ENCODE measurements at places on chromosomes 1 and 21.
A peak's percentile ranks its signal among the peaks of the same experiment; 100 is the strongest.

DNA sequence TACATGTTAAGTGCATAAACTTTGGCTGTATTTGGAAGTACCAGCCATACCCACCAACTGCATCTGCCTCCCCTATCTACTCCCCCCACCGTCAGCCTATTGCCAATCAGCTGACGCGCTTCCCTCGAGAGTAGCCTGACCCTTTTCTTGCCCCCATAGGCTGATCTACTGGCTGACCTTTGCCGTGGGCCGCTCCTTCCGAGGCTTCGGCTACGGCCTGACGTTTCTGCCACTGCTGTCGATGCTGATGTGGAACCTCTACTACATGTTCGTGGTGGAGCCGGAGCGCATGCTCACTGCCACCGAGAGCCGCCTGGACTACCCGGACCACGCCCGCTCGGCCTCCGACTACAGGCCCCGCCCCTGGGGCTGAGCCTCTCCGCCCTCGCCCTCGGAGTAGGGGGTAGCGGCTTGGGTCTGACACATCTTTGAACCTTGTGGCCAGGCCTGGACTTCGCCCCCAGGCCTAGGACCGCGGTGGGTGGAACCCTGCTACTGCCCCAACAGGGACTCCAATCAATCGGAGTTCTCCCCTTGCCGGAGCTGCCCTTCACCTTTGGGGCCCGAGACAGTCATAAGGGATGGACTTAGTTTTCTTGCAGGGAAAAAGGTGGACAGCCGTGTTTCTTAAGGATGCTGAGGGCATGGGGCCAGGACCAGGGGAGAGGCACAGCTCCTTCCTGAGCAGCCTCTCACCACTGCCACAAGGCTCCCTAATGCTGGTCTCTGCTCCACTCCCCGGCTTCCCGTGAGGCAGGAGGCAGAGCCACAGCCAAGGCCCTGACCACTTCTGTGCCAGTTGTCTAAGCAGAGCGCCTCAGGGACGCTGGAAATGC lies 4.0 kb downstream of the GLMP start:
- DNase-seq = peak; percentile 77

DNA sequence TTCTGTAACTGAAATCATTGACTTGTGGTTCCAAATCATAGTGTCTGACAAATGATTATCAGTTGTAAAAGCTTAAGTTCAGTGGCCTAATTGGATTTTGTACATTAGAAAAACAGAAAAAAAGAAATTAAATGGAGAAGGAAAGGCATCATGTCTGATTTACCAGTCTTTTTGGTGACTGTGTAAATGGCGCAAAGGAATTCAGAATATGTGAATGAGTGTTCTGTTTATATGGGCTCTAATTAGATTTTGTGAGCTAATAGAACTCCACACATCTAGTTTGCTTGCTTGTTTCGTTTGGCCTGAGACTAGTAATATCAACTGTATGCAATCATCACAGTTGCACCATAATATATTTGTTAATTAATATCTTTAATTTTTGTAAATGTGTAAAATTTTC lies 151.7 kb downstream of the PLA2G4A start:
- DNase-seq = no peak

- no peak for DNase-seq
Observed at GRCh38 chr1:58397187-58397820, 149.2 kb downstream of the OMA1 start.

- DNase-seq = no peak
Observed at GRCh38 chr1:175839779-175840669, 96.6 kb upstream of the TNR start.

DNA sequence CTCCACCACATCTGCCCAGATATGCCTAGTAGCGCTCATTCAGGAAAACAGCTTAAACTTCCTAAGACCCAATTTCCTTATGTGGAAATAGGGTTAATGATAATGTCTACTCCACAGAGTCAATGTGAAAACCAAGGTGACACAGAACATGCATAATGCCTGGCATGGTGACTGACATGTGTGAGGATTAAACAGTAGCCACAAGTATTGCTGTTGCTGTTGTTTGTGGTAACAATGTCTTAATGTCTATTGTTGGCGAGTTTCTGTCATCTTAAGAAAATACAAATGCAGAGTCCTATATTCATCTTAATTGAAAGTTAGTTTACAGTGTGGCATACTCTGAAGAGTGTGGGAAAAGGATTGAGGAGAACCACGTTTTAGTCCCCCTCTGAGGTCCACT lies 75.6 kb upstream of the NGF start:
- DNase-seq = no peak

All from lung (tissue), 17 donors.